Memory B cell (primary cell): ENCODE measurements at places on chromosomes 5 and 9.

GRCh38 chr9:125513668-125514413 lies 193.2 kb downstream of the MAPKAP1 start:
- no peak for DNase-seq

DNA sequence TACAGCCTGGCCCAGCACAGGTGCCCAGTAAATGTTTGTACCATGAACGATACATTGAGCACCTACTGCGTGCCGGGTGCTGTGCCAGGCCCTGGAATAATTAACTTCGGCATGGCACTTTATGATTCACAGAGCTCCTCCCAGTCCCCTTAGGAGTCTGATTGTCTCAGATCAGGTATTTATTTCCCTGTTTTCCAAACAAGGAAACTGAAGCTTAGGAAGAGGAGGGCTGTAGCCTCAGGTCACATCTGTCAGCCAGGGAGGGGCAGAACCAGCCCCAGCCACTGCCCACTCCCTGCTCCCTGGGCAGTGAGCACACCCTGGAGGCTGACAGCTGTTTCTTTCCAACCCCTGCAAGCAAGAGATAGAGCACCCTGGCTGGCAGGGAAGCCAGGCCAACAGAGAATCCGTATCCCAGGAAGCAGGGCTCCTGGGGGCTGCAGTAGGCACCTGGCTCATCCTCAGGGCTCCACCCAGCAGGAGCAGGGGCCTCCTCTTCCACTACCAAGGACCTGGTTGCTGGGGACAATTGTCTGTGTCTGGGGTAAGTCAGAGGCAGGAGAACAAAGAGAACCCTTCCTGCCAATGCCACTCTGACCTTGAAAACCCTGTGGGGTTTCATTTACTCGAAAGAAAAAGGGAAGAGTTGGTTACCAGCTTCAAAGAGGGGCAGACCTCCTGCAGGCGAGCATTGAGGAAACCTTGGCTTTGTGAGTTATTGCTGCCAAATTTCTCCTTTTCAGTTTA lies 69.0 kb downstream of the DAB2IP start:
- no peak for DNase-seq

DNA sequence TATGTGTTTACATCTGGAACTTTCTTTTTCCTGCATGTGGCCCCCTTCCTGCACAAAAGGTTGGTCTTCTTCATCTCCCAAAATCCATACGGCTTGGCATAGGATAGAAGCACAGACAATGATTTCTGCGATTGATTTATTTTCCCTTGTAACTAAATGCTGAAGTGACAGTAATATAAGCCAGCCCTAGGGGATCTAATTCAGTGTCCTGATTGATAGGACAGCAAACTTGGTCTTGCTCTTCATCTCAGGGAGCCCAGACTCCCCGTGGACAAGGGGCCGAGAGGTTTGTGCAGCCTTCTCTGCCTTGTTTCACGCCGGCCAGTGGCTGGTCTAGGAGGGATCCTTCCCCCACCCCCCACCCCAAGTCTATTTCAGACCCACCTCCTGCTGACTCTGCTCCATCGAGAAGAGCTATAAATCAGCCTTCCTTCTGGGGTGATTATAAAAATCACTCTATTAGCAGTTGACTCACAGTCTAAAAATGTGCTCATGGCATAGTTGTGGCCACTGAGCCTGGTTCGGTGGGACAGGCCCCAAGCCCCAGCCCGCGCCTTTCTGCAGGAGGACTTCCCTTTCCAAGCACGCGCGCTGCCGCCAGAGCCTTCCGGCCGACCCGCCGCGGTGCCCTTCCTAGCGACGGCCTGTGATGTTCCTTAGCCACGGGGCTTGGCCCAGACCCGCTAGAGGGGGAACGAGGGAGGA lies 89.8 kb upstream of the COL5A1 start:
- DNase-seq = no peak

DNA sequence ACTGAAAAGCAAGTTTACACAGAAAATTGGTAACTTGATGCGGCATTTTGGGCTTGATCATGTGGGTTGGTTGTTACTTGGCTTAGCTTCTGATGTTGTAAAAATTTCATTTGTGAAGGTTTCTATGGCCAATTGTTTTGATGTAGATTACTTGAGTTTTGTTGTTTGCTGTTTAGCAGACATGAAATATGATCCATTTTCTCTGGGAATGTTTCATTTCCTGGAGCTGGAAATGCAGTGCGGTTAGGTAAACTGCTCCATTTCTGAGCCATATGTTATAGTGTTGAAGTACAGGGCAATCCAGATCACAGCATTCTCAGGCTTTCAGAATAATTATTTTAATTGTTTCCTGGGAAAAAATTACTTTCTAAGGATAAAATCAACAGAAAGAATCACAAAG lies 396.9 kb downstream of the ENC1 start:
- DNase-seq = no peak

- no peak for DNase-seq
Measured at GRCh38 chr9:127049044-127049443, 73.4 kb downstream of the ANGPTL2 start.

- no peak for DNase-seq
Measured at GRCh38 chr5:115190388-115190787, 20.7 kb upstream of the TRIM36 start.

DNA sequence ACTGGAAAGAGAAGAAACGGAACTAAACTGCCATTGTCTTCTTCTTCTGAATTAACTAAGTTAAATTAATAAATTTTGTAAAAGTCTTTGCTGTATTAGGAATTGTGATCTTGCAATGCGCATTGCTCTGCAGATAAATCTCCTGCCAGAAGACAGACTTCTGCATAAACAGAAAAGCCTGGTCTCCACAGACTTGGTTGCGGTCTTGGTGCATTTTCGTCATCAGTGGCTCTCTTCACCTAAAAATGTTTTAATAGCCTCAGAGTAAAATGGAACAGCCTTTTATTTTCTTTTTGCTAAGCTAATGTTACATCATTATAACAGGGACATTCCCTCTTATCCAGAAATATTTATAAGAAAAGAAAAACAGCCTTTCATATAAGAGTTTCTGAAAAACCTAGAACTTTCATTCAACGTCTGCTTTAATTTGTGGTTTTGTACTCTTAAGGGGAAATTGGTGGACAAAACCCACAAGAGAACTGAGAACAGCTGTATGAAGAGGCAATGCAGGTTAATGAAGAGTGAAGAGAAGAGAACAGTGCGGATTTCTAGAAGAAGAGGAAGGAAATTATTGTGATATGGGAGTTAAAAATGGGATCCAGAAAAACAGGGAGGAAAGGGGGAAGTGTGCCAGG lies 10.1 kb downstream of the IFNA5 start:
- DNase-seq = no peak

- no peak for DNase-seq
Measured at GRCh38 chr5:97242341-97242740, 59.3 kb upstream of the RIOK2 start.
